ENCODE measurements at places on chromosomes 5 and 9. TPM values are rescaled to one million over a fixed set of nuclear protein-coding genes. Genes with fewer than 3 reads are reported as not detected.

The CCDC192 gene
- not detected for total RNA-seq

The TEX48 gene
- not detected for total RNA-seq

The EDIL3 gene
- total RNA-seq: not detected

The IFNA13 gene
- total RNA-seq: not detected

The HSPB3 gene
- not detected for total RNA-seq

The ZBED3 gene
- total RNA-seq: 0.59 TPM

The SLCO6A1 gene
- total RNA-seq: not detected

The NTNG2 gene
- total RNA-seq: 5.2 TPM

The CAPSL gene
- 0.20 TPM for total RNA-seq

The HAVCR1 gene
- total RNA-seq: 1.7 TPM

The CXCL14 gene
- not detected for total RNA-seq

The IFNB1 gene
- total RNA-seq: not detected

The RCL1 gene
- 28.3 TPM for total RNA-seq

The PCDHA9 gene
- total RNA-seq: not detected

The ARHGEF39 gene
- 15.4 TPM for total RNA-seq

The ZNF658 gene
- 3.1 TPM for total RNA-seq

The GRAMD2B gene
- total RNA-seq: 5.2 TPM

The IL9 gene
- not detected for total RNA-seq

The GCNT4 gene
- 0.39 TPM for total RNA-seq

The KIF12 gene
- total RNA-seq: not detected

The TRIM36 gene
- total RNA-seq: 0.16 TPM

The TEK gene
- total RNA-seq: not detected

The ANXA2R gene
- 26.2 TPM for total RNA-seq

The BRIX1 gene
- total RNA-seq: 53.8 TPM

The AMBP gene
- not detected for total RNA-seq

The MRRF gene
- 39.9 TPM for total RNA-seq

The CLPTM1L gene
- total RNA-seq: 118 TPM

The CDH12 gene
- total RNA-seq: not detected

The TAF11L5 gene
- not detected for total RNA-seq

The ALDH1A1 gene
- total RNA-seq: not detected

The EPB41L4A gene
- 0.70 TPM for total RNA-seq

The FRRS1L gene
- not detected for total RNA-seq

The TUSC1 gene
- 0.34 TPM for total RNA-seq

The PDLIM4 gene
- 0.45 TPM for total RNA-seq

The EIF4E1B gene
- total RNA-seq: not detected

Data from T-helper 2 cell treated with Interferon-gamma antibody and Interleukin-4, amounts not matched to agents 100 ng/mL and 5 ng/mL, for 36 hours (primary cell).